ENCODE measurements at places on chromosomes 4 and X. TPM values are rescaled to one million over a fixed set of nuclear protein-coding genes. Genes with fewer than 3 reads are reported as not detected.

Gene PIR
- total RNA-seq, result 26.1 TPM

Gene NAP1L2
- 0.31 TPM for total RNA-seq

Gene CNOT6L
- total RNA-seq, result 10.0 TPM

Gene IL15
- total RNA-seq, result 0.43 TPM

Gene SRPX
- total RNA-seq, result 6.5 TPM

Gene PKD2
- total RNA-seq, result 8.0 TPM

Gene TEX13B
- total RNA-seq, result not detected

Gene CT45A9
- not detected for total RNA-seq

Gene STAG2
- total RNA-seq, result 27.5 TPM

Gene CACNA1F
- not detected for total RNA-seq

Gene ARL13A
- total RNA-seq, result not detected

Gene RPS6KA6
- total RNA-seq, result 0.31 TPM

Gene AMTN
- total RNA-seq, result not detected

Gene DCHS2
- 0.37 TPM for total RNA-seq

Measured in right lobe of liver (tissue), 6 donors.